Inflammatory macrophage treated with lipopolysaccharide for 4 hours (primary cell): ENCODE measurements at places on chromosomes 4 and X.
A peak's percentile ranks its signal among the peaks of the same experiment; 100 is the strongest.

DNA sequence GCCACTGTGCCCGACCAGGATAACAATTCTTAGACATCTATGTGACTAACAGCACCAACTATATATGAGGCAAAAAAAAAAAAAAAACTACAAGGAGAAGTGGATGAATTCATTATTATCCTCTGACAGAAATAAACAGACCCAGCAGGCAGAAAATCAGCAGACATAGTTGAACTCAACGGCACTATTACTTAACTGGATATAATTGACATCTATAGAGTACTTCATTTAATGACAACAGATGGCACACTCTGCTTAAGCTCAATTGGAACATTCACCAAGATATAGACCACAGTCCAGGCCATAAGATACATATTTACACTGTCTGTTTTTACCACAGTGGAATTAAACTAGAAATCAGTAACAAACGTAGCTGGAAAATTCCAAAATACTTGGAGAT, 13.3 kb downstream of the CLDN22 start:
- DNase-seq = no peak

DNA sequence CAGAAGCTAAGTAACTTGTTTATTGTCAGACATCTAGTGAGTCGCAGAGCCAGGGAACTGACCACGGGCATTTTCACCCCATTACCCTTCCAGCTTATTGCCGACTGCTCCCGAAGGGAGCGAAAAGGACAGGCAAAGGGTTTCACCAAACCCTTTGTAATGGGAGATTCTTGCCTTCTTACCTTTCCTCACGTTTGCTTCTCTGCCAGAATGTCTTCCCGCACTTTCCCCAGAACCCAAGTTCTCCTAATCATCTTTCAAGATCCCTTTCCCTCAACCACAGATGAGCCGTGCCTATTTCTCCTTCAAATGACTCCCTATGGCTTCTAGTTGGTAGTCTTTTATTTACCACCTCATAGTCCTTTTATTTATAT, 520 bp upstream of the SRP72 start:
- no peak for DNase-seq

- DNase-seq = no peak
These were observed 173.3 kb upstream of the ARHGEF9 start for GRCh38 chrX:63958134-63958865.

DNA sequence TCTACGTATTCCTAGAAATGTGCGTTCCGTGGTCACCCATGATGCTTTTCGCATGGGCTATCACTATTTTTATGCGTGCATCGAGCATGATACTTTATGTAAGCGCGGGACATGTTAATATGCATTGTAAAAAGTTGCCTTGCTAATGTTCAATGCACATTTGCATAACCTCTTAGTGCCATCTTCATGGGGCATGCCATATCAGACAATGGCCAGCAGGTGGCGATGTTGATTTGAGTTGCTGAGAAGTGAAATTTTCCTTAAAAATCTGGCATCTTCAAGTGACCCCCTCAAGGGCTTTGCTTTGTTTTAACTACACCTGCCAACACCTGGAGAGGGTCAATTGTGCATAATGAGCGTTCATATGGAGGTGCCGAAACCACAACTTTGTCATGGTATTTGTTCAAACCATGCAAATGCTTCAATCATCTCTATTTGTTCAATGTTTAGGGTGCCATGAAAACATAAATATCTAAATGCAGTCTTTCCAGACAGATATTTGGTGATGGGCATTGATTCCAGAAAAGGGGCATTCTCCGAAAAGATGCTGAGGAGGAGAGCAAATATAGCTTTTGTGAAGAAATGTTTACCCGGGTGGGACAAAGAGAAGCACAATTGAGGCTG, 833.9 kb upstream of the PRKX start:
- peak; percentile 27 for DNase-seq

DNA sequence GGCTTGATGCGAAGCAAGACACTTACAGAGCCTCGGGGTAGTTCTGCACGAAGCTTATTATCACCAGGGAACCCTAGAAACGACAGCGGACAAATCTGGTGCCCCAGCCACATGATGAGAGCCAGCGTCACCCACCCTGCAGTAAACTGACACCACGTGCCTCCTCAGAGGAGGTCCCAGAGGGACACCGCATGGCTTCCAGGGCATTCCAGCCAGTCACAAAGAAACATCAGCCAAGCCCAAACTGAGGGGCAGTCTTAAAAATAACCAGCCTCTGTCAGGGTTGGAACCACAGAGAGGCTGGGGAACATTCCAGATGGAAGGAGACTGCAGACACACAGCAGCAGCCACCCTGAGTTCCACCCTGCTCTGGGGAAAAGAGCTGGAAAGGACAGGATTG, 36.6 kb upstream of the HGFAC start:
- no peak for DNase-seq

DNA sequence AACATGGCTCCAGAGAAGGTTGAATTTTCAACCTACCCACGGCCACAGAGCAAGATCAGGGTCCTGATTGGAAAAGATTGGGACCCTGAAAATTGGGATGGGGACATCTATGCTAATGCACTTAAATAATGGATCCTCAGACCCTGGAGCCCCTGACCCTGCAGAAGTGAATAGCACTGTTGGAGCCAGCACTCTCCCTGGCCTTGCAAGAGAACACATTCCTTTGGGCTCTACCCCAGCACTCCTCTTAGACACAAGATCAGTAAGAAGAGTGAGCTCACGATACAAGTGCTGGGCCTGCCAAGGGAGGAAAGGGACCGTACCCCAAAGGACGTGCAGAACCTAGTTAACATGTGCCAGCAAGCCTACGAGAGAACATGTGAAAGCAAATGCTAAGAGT, 19.9 kb downstream of the CXCL13 start:
- DNase-seq = no peak

GRCh38 chrX:8484360-8484949, 19.8 kb downstream of the VCX3B start:
- DNase-seq = no peak

DNA sequence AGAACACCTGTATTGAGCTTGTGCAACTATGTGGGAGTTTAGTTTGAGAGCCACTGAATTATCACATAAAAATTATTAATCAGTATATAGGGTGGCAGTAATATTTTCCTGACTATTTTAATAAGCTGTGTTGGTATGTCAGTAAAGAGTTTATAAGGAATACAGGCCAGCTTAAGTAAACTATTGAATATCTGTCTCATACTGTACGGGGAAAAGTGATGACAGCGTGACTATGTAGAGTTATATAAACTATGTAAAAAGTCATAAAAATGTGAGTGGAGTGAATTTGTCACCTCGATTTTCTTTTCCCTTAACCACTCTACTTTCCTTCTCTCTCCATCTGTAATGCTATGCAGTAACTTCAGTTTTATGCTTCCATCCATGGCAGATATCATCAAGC, 250.2 kb downstream of the BMPR1B start:
- DNase-seq = no peak

DNA sequence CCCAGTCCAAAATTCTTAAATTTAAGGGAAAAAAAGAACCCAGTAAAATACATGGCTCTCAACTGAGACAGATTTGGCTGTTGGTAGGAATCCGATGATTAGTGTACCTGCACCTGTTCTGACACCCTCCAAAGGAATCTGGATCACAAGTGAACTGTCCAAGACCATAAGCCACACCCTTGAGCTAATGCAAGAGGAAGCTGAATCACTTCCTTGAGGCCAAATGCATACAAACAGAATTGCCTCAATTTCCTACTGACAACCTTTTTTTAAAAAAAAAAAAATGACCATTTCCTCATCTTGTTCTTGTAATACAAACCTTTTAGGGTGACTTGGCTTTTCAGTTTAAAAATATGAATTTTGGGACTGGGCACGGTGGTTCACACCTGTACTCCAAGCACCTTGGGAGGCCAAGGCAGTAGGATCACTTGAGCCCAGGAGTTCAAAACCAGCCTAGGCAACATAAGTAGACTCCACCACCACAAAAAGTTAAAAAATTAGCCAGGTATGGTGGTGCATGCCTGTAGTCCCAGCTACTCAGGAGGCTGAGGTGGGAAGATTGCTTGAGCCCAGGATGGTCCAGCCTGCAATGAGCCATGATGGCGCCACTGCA, 10.7 kb upstream of the FBXL5 start:
- peak; percentile 95 for DNase-seq

DNA sequence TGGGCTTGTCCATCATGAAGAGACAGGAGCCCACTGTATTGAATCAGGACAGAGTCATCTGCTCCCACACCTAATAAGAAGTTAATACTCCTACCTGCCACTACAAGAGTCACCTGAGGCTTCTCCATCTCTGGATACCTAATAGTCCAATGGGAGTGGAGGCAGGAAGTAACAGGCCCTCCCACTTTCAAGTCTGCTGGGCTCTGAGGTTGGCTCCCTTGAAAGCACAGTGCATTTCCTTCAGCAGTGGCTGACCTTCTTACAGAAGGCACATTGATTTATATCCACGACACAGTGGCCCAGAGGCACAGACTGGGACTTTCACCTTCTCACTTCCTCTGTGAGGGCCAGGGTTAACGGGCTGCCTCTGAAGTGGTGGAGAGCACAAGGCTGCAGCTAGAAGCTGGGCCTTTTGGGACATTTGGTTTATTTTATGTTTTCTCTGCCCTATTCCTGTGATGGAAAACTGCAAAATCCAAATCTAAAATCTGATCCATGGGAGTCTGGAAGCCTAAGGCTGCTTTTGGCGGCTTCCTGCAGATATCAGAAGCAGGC, 38.1 kb downstream of the FRG2 start:
- no peak for DNase-seq

- no peak for DNase-seq
These were observed 13.3 kb downstream of the RNF4 start for GRCh38 chr4:2482192-2482591.

- DNase-seq = no peak
These were observed 29.5 kb upstream of the FGFR3 start for GRCh38 chr4:1763550-1764080.

GRCh38 chr4:139978692-139979091, 175.3 kb downstream of the MAML3 start:
- peak; percentile 86 for DNase-seq

- DNase-seq = no peak
These were observed 15.6 kb downstream of the LAMTOR3 start for GRCh38 chr4:99878604-99879003.

DNA sequence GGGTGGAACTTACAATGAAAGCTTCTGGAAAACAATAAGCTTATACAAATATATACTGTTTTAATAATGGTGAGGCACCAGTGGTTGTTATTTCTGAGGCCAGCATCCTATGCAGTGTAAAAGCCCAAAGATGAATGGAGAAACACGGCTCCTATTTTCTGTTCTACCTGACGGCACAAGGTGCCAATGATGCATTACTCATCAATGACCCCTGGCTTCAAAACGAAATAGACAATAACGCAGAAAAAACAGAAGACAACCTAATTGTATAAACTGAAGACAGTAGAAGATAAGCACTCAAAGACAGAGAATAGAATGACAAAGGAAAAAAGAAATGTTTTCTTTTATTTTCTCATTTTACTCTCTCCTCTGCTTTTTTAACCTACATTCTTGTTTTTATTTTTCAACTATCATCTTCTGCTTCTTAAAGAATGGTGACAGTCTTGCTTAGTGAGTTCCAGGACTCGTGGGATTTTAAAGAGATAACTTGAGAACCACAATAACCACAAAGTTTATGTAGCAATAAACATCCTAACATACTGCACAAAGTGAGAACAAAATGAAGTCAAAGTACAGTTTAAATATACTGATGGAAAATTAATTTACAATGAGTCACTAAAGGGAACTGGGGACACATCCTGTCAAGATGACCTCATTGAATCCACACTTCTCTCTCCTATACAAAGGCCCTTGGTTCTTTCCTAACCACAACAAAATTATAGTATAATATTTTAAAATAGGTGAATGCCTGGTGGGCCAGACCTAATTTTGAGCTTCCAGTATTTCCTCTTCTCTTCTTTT, 169.8 kb downstream of the BTC start:
- peak; percentile 81 for DNase-seq

GRCh38 chr4:147943159-147943638, 211.3 kb downstream of the ARHGAP10 start:
- DNase-seq = peak; percentile 29

DNA sequence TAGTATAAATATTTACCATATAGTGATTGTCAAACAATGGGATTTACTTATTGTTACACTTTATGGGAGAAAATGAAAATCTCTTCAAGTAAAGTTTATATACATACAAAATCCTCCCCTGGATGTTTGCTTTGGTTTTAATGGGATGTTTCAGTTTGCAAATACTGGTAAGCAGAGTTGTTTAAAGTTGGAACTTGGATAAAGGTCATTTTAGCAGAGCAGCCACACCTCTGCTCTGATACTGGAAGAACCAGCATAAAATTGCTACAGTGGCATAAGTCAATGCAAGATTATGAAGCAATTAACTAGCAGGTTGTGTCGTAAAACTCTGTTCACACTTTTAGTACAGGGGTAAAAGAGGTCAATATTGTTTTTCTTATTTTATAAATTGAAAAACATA, 101.2 kb downstream of the TRAPPC11 start:
- no peak for DNase-seq

DNA sequence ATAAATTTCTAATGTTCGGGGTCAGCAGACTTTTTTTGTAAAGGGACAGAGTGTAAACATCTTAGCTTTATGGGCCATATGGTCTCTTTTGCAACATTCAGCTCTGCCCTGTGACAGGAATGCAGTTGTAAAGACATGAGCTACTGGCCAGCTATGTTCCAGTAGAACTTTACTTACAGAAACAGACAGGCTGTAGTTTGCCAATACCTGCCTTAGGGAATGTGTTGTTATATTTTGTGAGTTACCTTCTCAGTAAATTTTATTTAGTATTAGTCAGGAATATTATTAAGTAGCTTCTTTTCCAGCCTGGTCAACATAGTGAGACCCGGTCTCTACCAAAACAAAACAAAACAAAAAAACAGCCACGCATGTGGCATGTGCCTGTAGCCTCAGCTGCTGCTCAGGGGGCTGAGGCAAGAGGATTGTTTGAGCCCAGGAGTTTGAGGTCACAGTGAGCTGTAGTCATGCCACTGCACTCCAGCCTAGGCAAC, 48.7 kb downstream of the HTT start:
- DNase-seq = peak; percentile 8

DNA sequence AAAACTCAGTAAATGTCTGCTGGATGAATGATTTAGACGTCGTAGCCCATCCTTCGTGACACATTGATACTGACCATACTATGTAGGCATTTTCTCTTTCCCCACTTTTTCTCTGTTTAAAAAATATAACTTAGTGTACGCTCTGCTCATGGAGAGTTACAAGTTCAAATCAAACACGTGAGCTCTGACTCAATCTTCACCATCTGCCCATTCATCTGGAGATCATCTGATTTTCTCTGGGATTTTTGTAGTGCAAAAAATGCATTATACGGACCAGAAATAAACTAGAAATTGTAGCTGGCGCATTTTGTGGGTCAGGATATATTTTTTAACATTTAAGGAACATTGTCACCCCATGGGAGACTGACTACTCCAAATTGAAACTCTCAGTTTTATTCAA, 124.7 kb upstream of the FAM9B start:
- no peak for DNase-seq

GRCh38 chr4:170805352-170805751, 715.6 kb upstream of the AADAT start:
- no peak for DNase-seq

DNA sequence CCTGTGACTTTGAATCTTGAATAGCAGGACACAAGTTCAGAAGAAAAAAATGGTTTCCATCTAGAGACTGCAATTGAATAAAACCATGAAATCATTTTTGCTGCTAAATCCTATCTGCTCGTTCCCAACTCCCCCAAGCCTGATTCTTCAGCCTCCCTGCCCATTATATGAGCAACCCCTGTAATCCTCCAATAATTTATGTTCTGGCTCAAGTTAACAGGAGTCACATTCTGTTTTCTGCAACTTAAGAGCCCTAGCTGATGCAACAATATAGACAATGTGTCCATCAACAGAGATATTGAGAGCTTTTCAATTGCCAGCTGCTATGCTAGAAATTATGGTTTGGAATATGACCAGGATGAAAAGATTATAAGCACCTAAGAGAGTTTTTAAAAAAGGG, 84.1 kb downstream of the LDB2 start:
- no peak for DNase-seq
